ENCODE measurements at places on chromosomes 13 and 19.

- DNase-seq = no peak
Measured at GRCh38 chr13:77465603-77466195, 69.8 kb upstream of the SCEL start.

- no peak for DNase-seq
Measured at GRCh38 chr19:7533281-7533885, 2.1 kb upstream of the PNPLA6 start.

DNA sequence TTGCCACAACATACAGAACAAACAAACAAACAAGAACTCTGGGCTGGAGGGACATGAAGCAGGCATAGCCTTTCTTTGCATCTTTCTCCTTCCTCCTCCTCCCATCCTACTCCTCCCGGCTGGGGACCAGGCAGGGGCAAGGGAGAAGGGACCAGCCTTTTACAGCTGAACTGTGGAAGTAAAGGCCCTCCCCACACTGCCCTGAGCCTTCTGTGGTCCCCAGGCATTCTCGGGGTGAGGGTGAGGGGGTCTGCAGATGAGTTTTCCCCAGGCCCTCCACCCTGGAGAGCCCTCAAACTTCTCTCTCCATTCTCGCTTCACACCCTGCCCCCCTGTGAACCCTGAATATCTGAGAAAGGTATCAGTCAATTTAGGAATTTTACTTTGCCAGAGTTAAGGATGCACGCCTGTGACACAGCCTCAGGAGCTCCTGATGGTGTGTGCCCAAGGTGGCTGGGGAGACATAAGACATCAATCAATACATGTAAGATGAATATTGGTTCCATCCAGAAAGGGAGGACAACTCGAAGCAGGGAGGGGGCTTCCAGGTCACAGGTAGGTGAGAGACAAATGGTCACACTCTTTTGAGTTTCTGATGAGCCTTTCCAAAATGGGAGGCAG lies 170.9 kb downstream of the COL4A1 start:
- no peak for DNase-seq

DNA sequence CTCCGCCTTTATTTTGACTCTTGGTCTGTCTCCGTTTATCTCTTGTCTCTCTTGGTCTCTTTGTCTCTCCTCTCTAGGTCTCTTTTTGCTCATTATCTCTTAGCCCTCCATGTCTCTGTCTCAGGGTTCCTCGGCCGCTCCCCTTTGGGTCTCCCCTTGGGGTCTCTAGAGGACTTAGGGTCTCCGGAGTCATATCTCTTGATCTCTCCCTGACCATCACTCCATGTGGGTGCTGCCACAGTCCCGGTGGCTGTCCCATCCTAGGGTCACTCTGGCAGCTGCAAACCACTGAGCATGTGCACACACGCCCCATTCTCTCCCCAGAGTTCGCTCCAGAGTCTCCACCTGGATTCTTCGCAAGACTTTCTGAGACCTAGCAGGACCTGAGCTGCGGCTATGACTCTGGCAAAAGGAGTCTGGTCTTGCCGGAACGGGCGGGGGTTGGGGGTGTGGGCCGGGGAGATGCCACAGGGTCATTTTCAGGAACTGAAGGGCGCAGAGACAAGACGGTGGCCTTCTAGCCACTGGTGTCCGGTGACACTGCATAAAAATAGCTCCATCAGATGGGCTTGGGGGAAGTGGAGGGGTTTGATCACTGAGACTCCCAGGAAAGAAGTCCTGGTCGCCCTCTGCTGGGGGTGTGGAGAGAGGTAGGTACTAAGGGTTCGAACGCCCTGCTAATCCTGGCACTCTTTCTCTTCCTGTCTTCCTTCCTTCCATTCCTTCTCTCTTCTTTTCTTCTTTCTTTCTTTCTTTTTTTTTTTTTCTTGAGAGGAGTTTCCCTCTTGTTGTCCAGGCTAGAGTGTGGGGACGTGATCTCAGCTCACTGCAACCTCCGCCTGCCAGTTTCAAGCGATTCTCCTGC lies 1.2 kb upstream of the KCNA7 start:
- DNase-seq = no peak

- DNase-seq = no peak
Measured at GRCh38 chr13:48636550-48636949, 17.2 kb upstream of the CYSLTR2 start.

DNA sequence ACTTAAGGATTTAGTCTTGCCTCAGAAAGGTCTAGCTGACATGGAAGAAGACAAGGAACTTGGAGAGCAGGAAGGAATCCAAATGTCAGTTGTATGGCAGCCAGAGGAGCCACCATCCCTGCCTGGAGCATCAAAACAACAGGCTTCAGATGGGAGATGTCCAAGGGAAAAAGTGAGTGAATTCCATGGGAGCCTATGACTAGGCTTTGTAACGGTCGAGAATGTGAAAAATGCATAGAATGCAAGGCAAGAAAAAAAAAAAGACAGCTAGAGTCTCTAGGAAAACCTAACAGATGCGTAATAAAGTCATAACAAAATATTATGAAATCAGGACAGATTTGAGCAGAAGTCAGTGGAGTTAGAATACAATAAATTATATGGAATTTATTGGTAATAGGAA lies 183.7 kb upstream of the LSM14A start:
- no peak for DNase-seq

GRCh38 chr13:44574466-44574855 lies 1.7 kb downstream of the TSC22D1 start:
- DNase-seq = no peak

GRCh38 chr13:109569958-109570711 lies 216.2 kb downstream of the IRS2 start:
- no peak for DNase-seq

DNA sequence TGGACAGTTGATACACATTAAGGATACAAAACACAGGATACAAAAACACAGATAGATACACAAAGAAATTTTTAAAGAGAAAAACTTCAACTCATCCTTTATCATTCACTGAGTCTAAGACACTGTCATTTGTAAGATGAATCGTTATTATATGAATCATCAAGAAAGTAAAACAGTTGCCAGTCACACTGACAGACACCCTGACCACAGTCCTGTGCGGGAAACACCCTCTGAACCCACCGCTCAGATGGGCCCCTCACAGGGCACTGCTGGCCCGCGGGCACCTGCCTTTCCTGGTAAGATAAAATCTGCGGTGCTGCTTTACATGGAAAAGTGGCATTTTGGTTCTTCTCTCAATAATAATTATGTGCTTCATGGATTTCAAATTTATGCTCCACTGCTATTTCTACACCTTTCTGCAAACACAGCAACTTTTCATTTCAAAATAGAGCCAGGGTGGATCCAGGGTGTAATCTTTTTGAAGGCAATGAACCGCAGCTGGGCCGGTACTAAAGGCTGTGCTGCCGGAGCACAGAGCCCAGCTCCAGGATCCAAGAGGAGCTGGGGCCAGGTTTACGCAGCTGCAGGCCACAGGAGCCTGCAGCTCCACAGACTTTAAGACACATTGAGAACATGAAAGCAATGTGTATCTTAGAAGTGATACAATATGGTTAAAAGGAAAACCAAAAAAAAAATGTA lies 76.8 kb downstream of the TUBGCP3 start:
- DNase-seq = no peak

- no peak for DNase-seq
Measured at GRCh38 chr13:109401307-109401706, 385.1 kb downstream of the IRS2 start.

DNA sequence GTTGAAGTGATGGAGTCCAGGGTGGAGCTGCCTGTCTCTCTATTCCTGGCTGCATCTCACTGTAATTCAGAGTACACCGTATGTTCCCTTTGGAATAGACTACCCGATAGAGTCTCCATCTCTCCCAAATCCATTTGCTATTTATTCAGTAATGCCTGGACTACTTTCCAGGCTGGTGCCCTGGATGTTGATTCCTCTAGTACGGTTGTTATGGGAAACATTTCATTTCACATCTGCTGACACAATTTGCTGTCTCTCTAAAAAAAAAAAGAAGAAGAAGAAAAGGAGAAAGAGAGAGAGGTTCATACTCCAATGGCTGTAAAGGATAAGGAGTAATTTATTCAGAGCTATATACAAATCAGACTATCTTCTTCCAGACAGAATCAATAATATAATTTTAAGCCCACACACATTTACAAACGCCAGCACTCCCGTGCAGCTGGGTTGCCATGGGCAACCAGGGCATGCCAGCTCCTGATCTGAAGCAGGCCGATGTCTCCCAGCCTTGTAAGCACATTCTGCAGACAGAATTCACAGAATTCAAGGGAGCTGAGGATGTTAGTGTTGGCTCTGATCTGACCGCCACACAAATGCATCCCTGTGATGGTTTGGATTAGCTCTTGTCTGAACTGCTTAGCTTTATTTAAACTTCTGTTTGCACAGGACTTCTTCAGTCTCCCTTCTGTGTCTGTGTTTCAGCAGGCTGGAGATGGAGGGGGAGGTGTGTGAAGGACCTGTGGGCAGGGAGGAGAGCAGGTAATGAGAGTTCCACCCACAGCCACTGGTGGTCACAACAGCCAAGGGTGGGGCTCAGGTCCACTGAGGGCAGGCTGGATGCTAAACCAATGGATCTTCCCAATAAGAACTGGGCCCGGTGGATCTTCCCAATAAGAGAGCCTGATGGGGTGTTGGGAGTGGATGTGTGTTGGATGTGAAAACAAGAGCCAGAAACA lies 66.0 kb downstream of the TEX26 start:
- DNase-seq = no peak

GRCh38 chr19:10173527-10173926 lies 21.2 kb downstream of the DNMT1 start:
- DNase-seq = no peak

DNA sequence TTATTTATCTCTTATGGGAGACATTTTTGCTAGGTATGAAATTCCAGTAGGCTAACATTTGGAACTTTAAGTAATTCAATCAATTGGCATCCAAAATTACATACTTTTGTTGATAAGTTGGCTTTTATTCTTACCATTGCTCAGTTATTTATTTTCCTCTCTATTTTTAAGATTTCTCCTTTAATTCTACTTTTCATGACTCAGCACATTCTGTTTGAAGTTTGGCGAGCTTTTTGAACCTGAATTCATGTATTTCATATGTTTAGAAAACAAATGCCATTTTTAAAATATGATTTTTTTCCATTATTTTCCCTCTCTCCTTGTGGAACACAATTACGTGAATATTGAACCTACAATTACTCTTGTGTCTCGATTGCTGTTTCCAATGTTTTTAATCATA lies 2896.3 kb upstream of the PCDH20 start:
- DNase-seq = no peak

- no peak for DNase-seq
Measured at GRCh38 chr13:57799624-57800023, 168.1 kb downstream of the PCDH17 start.

- no peak for DNase-seq
Measured at GRCh38 chr19:19552798-19553197, 14.7 kb downstream of the CILP2 start.

DNA sequence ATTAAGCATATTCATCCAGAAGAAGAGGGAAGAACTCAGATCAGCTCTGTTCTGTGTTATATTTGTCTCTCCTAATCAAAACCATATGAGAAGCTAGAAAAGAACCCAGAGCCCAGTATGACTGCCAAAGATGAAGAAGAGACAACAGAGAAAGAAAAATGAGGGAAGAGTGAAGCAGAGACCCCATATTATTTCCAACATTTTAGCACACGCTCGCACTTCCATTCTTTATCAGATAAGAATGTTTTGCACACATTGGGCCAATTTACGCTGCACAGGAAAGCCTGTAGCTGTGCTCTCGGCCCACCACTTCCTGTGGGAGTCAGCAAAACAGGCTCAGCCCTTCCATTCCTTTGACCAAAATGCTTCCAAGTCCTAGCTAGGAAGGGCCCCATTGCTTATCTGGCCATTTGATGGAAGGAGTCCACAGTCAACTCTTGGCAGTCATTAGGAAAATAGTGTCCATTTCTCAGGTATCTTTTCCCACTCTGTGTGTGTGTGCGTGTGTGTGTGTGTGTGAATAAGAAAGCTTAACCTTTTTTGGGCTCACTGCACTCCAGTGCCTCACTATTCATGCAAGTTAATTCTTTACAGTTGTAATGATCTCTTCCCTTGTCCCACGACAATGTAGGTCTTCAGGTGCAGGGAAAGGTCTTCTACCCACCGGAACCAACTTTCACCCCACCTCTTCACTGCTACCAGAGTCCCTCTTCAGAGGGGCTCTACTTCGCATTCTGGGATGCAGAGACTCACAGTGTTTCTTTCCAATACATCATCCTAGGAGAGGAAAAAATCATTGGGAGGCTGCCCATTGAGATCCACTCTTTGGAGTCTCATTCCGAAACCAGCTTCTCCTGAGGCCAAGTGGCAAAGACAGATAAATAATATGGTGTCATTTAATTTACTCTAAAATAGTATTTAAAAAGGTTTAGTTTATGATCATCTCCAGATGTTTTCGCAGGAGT lies 237.5 kb downstream of the COG6 start:
- no peak for DNase-seq

DNA sequence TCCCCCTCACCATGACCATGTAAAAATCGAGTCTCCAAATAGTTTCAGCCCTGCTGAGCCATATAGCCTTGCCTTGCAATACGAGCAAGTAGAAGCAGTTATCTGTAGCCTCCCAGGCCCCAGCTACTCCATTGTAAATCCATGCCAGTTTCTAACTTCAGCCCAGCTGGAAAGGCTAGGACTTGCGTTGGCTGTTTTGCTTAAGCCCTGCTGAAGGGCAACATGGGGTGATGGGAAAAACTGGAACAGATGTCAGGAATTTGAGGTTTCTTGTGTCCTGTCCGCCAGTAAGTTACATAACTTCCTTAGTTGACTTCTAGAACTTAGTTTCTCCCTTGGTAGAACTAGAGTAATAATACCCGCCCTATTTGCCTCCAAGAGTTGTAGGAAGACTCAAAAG lies 216.0 kb upstream of the SERP2 start:
- DNase-seq = no peak

DNA sequence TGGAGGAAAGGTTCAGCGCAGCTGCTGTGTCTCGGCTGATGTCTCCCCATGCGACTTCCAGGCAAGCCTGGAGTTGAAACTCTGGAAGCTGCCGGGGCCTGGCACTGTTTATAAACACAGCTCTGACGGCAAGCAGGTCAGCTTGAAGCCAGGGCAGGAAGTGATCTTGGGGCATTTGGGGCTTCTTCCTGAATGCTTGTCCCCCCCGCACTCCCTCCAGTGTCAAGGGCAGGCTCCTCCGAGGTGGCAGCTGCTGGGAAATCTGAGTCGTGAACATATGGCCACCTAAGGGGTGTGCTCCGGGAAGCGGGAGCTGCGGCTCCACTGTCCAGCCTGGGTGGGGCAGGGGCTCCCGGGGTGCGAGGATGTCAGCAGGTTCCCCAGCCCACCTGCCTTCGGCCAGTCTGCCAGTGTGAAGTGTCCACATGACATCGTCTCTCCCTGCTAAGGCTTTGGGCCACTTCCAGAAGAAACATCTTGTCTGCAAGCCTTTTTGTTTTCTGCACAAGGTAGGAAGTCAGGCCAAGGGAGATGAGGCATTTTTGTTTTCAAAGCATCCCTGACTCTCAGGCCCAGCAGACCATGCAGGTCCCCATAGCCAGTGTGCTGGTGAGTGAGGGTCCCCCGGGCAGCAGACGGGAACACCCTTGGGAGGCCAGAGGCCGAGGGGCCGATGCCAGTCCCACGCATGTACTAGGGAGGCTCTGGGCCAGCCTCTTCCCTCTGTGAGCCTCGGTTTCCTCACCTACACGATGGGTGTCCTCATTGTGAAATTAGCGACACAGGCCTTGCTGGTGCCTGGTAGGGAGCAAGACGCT lies 2.7 kb downstream of the PIAS4 start:
- no peak for DNase-seq

Data from activated CD4-positive, alpha-beta T cell treated with anti-CD3 and anti-CD28 coated beads for 1 hour (primary cell).